ENCODE measurements at places on chromosomes 3 and 15. TPM values are rescaled to one million over a fixed set of nuclear protein-coding genes. Genes with fewer than 3 reads are reported as not detected.

The FAN1 gene
- 24.9 TPM for total RNA-seq

DNA sequence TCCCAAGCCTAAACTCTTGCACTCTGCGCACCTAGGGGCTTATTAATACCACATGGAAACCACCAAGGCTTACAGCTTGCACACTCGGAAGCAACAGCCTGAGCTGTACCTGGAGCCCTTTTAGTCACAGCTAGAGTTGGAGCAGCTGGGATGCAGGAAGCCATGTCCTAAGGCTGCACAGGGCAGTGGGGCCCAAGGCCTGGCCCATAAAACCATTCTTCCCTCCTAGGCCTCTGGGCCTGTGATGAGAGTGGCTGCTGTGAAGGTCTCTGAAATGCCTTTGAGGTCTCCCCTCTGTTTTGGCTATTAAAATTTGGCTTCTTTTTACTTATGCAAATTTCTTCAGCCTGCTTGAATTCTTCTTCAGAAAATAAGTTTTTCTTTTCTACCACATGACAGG, 383.9 kb upstream of the UBE2E2 start:
- no peak for DNase-seq

- no peak for DNase-seq
These were observed 55.8 kb downstream of the ST8SIA2 start for GRCh38 chr15:92449476-92449875.

The SLC28A2 gene
- total RNA-seq, result not detected

- DNase-seq, result no peak
These were observed 178.3 kb downstream of the KBTBD8 start for GRCh38 chr3:67176396-67176795.

The TRH gene
- total RNA-seq, result 0.36 TPM

GRCh38 chr3:38524141-38524739, 28.1 kb downstream of the EXOG start:
- no peak for DNase-seq

DNA sequence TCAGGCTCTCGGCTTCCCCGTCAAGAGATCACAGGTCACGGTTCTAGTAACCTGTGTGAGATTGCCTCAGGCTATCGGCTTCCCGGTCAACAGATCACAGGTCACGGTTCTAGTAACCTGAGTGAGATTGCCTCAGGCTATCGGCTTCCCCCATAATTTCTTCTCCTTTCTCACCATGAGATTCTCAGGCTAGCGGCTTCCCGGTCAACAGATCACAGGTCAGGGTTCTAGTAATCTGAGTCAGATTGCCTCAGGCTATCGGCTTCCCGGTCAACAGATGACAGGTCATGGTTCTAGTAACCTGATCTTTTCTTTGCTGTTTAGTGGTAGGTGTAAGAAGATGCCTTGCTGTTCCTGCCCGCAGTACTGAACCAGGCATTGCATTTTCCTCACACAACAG, 418.2 kb upstream of the ZNF717 start:
- DNase-seq, result no peak

- DNase-seq, result no peak
These were observed 1053.1 kb downstream of the DIPK2A start for GRCh38 chr3:145024700-145025099.

The XCR1 gene
- total RNA-seq, result not detected

The DAZL gene
- total RNA-seq, result not detected
